ENCODE measurements at places on chromosomes 13 and 19.
A peak's percentile ranks its signal among the peaks of the same experiment; 100 is the strongest.

DNA sequence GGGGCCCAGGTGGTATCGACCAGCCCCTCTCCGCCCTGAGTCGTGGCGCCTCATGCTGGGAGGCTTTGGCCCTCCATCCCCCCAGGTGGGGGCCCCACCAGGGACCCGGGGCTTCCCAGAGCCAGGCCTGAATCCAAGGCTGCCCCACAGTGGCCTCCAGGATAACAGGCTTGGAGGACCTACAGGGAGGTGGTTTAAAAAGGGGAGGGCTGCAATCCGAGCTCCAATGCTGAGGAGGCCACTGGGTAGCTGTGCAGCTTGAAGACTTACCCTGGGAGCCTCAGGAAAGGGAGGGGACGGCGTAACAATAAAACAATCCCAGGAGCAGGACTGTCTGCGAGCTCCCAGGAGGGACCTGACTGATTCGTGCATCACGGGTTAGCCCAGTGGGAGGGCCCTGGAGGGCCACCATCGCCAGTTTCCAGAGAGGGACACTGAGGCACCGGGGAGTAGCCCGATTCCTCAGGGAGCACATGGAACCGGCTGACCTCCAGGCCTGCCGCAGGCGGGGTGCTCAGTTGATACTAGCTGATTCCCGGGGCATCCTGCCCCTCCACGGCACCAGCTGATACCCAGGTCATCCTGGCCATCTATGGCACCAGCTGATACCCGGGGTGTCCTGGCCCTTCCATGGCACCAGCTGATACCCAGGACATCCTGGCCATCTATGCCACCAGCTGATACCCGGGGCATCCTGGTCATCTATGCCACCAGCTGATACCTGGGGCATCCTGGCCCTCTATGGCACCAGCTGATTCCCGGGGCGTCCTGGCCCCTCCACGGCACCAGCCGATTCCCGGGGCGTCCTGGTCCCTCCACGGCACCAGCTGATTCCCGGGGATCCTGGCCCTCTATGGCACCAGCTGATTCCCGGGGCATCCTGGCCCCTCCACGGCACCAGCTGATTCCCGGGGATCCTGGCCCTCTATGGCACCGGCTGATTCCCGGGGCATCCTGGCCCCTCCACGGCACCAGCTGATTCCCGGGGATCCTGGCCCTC is 3.7 kb upstream of the C2CD4C start:
- DNase-seq: no peak

DNA sequence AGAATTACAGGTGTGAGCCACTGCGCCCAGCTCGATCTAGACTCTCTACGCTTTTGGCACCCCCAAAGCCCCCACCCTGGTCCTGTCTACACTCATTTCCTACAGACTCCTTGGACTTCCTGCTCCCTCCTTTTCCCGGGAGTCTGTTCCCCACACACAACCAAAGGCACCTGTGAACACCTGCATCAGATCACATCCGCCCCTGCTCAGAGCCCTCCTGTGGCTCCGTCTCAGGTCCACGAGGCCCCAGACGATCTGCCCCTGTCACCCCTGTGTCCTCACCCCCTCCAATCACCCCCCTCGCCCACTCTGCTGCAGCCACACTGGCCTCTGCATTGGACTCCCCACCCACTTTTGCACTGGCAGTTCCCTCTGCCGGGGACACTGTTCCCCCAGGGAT is 12.4 kb upstream of the PAK4 start:
- DNase-seq: no peak

DNA sequence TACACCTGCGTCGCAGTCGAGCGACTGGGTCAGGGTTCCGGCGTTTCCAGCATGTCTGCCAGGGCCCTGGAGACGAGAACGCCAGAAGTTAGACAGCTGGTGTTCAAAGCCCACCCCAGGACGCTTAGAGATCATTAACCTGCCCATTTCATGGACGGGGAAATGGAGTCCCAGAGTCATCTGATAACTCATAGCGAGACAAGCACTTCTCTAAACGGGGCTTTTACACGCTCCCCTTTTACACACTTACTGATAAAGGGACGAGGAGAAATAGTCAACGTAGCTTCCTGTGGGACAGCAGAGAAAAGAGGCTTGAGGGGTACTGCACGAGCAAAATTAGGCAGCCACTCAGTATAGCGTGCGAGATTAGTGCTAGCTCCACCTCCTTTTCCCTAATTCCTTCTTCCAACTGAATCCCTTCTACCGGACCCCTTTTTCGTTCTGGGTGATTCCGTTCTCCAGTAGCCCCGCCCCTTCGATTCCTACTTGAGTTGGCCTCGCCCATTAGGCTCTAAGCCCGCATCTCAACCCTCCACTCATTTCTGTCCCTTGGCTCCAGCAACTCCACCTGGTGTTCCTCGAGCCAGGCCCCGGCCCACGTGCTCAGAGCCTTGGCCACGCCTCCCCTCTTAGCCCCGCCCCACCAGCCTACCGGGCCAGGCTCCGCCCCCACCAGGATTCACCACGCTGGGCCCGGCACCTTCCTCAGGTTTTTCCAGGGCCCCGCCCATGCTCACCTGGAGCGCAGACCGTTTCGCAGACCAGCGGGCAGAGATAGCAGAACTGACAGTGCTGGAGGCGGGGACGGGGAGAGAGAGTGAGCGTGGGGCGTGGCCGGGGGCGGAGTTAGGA is 3.7 kb downstream of the HRC start:
- peak; percentile 24 for DNase-seq

DNA sequence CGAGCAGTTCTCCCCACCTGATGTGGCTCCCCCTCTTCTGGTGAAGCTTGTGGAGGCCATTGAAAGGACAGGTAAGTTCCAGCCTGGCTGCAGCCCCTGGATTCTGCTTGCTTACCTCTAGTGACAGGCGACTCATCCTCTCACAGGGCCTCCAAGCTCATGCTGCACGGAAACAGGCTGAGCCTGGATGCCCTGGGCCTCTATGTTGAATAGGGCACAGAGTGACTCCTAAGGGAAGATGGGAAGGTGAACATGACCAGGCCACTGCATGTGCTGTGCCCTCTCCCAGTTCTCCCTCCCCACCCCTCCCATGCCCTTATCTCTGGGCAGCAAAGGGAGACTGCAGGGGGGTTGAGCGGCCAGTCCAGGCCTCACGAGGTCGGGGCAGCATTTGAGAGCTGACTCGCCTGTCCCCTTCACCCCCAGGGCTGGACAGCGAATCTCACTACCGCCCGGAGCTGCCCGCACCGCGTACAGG is 7.6 kb downstream of the PIK3R2 start:
- no peak for DNase-seq

DNA sequence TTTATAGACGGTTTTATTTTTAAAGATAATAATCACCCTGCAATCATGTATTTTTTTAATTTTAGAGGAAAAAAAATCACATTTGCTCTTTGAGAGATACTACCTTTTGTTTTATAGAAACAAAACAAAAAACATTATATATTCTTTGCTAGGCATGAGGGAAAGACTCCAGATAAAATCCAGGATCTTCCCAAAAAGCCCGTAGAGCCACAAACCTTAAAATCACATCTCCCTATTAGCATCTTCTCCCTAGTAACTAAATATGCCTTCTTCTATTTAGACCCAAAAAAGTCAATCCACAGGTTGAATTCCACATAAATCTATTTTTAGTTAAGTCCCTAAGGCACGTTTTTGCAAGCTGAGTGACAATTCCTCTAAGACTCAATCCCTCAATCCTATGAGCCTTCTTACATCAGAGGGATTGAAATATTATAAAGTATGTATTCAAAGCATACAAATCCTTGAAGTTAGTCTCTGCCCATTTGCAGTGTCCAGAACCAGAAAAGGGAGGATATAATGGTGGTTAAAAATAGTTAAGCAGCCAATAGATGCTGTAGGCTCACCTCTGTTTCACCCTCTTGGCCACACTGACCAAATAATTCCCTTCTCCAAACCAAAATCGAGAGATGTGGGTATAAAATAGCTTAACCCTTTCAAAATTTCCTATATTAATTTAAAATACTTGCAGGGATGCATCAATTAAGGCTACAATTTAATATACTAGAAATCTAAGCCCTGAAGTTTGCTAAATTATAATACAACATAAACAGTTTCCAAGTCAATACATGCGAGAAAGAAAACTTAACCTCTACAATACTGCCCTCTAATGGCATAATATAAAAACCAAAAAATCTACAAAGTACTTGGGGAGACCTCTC is 64.0 kb downstream of the SERP2 start:
- DNase-seq: peak; percentile 71

DNA sequence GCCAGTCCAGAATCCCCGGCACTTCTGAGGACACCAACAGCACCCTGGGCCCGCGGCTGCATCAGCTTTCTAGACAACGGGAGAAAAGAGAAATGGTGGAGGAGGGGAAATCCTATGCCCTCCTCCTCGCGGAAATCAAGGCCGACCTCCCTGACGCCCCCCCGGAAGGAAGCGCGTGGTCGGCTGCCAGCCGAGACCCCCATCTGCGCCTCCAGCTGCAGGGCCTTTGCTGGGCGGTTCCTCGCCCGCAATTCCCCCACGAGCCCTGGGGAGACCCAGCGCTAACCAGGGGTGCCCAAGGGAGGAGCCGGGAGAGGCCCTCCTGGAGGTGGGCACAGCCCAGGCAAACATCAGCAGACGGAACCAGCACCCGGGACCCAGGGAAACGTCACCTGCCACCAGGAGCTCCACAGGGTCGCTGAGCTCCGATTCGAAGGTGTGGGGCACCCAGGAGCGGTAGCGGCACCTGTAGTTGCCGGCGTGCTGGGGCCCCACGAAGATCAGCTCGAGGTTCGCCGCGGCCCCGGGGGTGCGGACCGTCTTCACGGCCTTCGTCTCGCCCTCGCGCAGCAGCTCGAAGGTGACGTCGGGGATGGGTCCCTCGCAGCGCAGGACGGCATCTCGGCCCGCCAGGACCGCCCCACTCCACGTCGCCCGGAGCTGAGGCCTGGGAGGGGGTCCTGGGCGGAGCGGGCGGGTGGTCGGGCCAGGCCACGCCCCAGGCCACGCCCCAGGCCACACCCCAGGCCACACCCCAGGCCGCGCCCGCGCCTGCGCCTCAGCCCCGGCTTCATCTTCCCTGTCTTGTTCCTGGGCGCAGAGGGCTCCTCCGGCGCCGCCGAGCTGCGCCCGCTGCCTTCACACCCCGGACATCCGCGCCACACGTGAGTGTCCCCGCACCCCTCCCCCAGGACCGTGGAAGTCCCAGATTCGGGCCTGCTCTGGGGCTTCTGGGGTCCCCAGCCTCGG is 6.0 kb downstream of the A1BG start:
- peak; percentile 85 for DNase-seq

GRCh38 chr13:111225810-111226546 is 94.5 kb upstream of the TEX29 start:
- no peak for DNase-seq

DNA sequence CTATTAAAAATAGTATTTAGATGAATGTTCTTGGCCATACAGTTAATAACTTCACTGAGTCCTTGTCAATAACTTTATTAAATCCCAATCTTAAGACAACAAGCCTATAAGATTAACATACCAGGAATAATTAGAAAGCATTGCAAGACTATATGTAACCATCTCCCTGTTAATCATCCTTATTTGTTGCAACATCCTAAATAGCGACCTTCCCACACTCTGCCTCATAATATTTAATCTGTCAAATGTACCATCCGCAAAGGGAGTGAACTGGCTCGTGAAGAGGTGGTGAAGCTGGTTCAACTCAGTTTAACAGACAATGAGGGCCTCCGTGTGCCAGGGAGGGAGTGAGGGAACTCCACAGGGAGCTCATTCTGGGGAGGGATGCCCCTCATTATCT is 33.9 kb downstream of the KL start:
- no peak for DNase-seq

DNA sequence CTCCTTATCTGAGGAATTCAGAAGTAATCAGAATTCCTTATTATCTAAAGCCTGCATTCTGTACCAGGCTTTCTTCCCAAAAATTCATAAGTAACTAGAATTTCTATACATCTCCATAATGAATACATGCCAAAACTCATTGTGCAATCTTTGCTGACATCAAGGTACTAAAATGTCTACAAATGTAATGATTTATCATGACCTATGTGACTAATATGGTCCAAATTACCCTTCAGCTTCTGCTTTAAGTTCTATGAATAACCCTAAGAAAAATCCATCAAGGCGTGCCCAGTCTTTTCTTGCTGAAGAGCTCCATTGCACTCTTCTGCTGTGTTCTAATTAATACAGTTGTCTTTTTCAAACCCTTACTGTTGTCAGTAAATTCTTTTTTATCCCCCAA is 58.5 kb upstream of the SLITRK1 start:
- no peak for DNase-seq

- DNase-seq: no peak
Measured at GRCh38 chr13:36717966-36718545, 44.2 kb downstream of the SERTM1 start.

- DNase-seq: no peak
Measured at GRCh38 chr19:29520390-29520789, 5.4 kb upstream of the VSTM2B start.

- DNase-seq: no peak
Measured at GRCh38 chr13:99053636-99054233, 75.9 kb upstream of the DOCK9 start.

DNA sequence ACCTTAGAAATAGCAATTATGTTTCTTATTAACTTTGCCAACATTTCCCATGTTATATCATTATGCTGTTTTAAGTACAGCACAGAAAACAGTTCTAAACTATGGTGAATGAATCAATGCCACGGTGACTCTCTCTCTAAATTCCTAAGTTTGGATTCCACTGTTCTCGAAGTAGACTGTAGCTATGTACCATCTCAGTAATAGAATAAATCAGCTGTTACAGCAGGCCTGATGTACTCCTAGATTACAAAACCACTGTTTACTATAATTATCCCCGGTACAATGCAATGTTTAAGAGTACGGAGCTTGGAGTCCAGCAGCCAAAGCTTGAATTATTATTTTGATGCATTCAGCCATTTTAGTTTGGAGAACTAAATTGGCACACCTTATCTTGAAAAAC is 476.3 kb upstream of the SLITRK1 start:
- no peak for DNase-seq

DNA sequence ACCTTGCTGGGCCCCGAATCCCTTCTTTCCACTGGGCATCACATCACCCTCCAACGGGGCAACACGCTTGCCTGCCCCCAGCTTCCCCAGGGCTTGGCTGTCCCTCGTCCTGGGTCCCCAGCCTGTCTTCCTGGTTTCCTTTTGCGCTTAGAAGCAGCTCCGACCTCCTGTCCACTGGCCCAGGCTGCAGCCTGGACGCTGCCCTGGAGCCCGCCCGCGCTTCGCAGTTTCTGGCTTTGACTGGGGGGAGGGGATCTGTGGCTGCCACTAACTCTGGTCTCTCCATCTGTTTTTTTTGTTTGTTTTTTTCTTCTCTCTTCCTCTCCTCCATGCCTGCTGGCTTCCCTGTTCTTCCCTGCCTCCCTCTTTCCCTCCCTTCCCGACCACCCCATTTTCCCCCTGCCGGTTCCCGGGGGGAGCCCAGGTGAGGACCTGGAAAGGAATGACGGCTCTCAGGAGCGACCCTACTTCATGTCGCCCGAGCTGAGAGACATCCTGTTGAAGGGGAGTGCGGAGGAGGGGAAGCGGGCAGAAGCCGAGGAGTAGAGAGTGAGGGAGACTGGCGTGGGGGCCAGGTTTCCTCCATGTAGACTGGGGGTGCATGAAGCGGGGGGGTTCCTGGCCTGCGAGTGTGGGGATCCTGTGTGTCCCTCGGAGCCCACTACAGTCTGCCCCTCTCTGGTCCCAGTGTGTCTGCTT is 11.5 kb upstream of the ILF3 start:
- DNase-seq: no peak
